Progenitor cell of endocrine pancreas (in vitro differentiated cells): ENCODE measurements at places on chromosomes 7 and 10. TPM values are rescaled to one million over a fixed set of nuclear protein-coding genes. Genes with fewer than 3 reads are reported as not detected.

DNA sequence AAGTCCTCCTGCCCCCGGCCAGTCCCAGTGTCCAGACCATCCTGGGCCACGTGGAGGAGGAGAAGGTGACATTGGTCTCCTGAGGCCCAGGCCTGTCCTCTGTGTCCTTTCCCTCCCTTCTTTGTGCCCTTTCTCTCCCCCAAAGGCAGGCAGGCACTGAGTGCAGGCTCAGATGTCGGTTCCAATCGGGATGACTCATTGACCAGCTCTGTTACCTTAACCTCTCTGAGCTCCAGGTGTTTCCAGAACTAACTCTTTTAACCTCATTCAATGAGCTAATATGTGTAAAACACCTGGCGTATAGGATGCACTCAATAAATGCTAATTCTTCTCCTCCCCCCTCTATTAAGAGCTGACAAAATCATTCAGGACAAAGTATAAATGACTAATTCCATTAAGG, 25.7 kb downstream of the MACROH2A2 start:
- DNase-seq: no peak

DNA sequence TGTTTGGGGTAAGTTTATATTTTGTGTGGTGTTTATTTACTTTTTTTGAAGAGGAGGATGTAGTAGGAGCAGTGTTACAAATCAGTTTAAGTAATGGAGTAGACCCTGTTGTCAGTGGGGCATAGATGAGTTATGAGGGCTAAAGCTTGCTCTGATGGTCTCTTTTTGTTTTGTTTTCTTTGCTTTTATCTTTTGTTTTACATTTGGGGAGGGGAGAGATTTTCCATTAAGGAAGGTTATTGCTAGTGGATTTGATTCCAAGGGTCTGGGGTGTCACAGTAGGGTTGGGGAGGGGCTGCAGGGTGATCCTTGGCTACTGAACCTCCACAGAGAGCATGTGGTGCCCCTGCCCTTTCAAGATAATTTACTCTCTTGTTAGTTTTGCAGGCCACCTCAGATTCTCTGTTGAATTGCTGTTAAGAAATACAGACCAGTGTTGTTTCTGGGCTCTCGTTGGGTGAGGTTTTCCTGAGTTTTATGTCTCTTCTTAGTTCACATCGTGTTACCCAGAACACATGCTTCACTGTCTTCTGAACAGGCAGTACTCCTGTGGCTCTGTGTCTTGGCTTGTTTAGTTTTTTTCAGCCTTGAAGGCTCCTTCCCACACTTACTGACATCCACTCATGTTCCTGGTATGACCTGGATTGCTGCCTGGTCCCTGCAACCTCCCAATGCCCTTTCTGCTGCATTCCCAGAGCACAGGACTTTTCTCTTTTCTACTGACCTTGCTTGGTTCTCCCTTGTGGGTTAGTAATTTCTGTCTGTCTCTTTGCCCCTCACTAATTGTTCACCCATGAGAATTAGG, 4.2 kb downstream of the KIFBP start:
- no peak for DNase-seq

DNA sequence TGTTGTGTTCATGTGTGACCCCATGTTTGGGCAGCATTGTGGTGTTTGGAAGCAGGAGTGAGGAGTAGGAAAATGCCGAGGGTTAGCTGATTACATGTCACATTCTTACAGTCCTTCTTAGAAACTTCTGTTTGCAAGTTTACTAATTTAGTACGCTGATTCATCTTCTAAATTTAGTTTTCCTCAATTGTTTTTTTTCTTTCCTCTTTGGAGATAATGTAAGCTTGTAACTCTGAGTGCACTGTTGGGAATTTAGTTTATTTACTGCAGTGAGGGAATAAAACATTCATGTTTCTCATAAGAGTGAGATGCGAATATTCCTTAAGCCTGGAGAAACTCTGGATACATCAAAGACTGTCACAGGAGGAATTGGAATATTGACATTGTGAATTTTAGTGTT, 135.0 kb downstream of the NT5C2 start:
- no peak for DNase-seq

DNA sequence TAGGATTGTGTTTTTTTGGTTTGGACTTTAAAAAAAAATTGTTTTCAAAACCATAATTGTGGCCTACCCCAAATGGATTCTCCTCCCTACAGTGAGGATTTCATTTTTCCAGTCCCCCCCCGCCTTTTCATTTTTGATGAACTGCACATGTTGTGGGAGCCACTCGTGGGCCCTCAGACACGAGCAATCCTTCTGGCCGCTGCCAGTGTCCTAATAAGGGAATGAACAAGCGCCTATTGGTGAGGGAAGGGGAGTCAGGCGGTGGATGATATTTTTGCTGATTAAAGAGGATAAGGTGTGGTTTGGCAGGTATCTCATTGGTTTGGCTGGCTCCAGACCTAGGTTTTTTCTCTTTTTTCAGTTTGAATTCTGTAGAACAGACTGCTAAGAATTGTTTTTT, 78.7 kb upstream of the AGBL3 start:
- DNase-seq: no peak

DNA sequence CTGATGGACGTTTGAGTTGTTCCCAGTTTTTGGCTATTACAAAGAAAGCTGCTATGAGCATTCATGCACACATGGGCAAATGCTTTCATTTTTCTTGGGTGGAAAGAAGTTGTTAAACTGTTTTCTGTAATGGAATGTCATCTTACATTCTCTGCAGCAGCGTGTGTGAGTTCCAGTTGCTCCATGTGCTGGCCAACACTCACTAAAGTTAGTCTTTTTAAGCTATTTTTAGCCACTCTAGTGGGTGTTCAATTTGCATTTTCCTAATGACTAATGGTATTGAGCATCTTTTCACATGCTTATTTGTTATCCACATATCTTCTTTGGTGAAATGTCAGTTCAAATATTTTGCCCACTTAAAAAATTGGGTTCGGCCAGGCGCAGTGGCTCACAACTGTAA, 82.8 kb upstream of the COL13A1 start:
- no peak for DNase-seq

- DNase-seq: no peak
Measured at GRCh38 chr10:123348691-123349572, 194.7 kb downstream of the BUB3 start.

DNA sequence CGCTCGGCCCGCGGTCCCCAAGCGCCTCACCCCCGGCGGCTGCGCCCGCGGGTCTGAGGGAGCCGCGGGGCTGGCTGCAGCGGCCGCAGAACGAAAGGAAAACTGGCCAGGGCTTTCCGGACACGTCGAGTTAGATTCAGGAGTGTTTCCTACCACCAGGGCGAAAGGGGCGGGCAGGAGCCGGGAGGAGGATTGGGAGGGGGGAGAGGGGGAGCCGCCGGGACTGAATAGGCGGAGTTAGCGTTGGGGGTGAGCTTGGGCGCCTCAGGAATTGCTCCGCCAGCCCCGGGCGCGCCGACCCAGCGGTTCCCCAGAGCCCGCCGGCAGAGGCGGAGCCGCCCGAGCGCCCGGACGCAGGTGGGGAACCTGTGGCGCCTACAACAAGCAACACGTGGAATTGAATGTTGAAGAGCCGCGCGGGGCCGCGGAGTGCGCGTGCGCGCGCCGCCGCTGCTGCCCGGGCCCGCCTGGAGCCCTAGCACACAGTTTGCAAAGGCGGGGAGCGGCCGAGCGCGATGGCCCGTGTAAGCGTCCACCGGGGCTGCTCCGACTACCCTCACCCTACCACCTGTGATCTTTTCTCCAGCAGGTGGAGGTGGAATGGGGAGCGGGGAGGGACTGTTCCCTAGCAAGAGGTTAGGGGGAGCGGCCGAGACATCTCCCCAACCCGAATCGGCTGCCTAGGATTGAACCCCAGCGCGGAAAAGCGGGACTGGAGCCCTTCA, at the start of gene CADPS2:
CADPS2 (minus strand) TSS at position 104 of the 725 bp plus-strand sequence. CDS start 123 bp downstream, outside the sequence.
- peak; percentile 68 for DNase-seq

DNA sequence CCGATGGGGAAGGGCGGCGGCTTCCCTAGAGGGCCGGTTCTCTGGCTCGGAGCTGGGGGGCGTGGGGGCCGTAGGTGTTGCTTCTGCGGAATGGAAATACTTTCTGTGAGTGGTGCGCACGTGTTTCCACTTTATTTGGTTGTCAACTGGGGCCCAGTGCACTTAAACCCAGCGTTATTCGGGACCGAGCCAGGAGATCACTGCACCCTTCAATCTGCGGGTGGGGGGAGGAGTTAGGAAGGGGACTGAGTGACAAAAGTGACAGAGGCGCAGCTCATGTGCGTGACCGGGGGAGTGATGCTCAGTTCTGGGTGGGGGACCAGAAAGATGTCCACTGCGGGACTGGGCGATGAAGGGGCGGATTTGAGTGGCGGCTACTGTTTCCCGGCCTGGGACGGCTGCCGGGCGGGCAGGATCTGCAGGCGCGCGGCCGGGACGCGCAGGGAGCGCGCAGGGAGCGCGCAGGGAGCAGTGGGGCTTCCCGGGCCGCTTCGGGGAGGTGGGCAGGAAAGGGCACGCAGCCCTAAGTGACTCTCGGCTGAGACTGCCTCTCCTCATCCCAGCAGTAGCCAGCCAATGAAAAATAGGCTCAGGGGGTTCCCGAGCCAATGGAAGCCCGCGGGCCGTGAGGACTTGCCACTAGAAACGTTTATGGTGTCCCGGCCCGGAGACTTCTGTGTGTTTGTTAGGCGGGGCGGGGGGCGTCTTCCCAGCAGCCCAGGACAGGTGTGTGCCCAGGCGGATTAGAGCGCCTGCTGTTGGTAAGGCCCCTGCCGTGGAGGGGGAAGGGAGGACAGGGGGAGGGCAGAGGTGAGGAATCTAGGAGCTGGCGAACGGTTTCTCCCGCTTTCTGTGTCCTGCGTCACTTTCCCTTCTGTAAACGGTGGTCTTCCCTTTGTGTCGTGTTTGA, 54.3 kb upstream of the KDM7A start:
- DNase-seq: peak; percentile 44

Gene TMEM270
- not detected in 2 replicates for total RNA-seq

Gene SOSTDC1
- total RNA-seq: 0.41 and 0.73 TPM in 2 replicates

Gene IRF5
- total RNA-seq: 0.44 and 0.69 TPM in 2 replicates

Gene LIPN
- not detected in 2 replicates for total RNA-seq

Gene ASAH2B
- 7.2 and 8.6 TPM in 2 replicates for total RNA-seq
